Lung (tissue), 17 donors: ENCODE measurements at places on chromosomes 5 and 9. TPM values are rescaled to one million over a fixed set of nuclear protein-coding genes. Genes with fewer than 3 reads are reported as not detected.

SLC27A6 gene
- polyA plus RNA-seq: 0.06 TPM

ACTL7A gene
- polyA plus RNA-seq: not detected

PCDHA11 gene
- 0.31 TPM for polyA plus RNA-seq

VLDLR gene
- polyA plus RNA-seq: 5.7 TPM

IL5 gene
- polyA plus RNA-seq: not detected

PRRC2B gene
- 59.0 TPM for polyA plus RNA-seq

BARHL1 gene
- not detected for polyA plus RNA-seq

CCDC187 gene
- polyA plus RNA-seq: 2.0 TPM

ABHD17B gene
- polyA plus RNA-seq: 10.0 TPM

FCHO2 gene
- polyA plus RNA-seq: 28.4 TPM

KLHL3 gene
- polyA plus RNA-seq: 1.0 TPM

SMIM33 gene
- 0.17 TPM for polyA plus RNA-seq

PLAC8L1 gene
- 0.51 TPM for polyA plus RNA-seq

TEK gene
- 20.4 TPM for polyA plus RNA-seq

RAB3C gene
- 0.66 TPM for polyA plus RNA-seq

LMNB1 gene
- 5.1 TPM for polyA plus RNA-seq

PCDHB11 gene
- 0.44 TPM for polyA plus RNA-seq

DPYSL3 gene
- polyA plus RNA-seq: 13.8 TPM

PCDHB3 gene
- 0.33 TPM for polyA plus RNA-seq

INSL4 gene
- not detected for polyA plus RNA-seq

CRB2 gene
- 0.18 TPM for polyA plus RNA-seq

LHX6 gene
- polyA plus RNA-seq: 3.7 TPM

SLC36A2 gene
- not detected for polyA plus RNA-seq

NRG2 gene
- polyA plus RNA-seq: 0.41 TPM

C5orf63 gene
- 2.7 TPM for polyA plus RNA-seq

TAF11L5 gene
- polyA plus RNA-seq: not detected

STPG3 gene
- not detected for polyA plus RNA-seq

ZDHHC11B gene
- 3.1 TPM for polyA plus RNA-seq

AK8 gene
- 1.9 TPM for polyA plus RNA-seq

KIF12 gene
- polyA plus RNA-seq: 0.47 TPM

RANBP3L gene
- 0.08 TPM for polyA plus RNA-seq

PIP5K1B gene
- 10.8 TPM for polyA plus RNA-seq

URM1 gene
- polyA plus RNA-seq: 65.6 TPM
